ENCODE measurements at places on chromosomes 12 and 14.

DNA sequence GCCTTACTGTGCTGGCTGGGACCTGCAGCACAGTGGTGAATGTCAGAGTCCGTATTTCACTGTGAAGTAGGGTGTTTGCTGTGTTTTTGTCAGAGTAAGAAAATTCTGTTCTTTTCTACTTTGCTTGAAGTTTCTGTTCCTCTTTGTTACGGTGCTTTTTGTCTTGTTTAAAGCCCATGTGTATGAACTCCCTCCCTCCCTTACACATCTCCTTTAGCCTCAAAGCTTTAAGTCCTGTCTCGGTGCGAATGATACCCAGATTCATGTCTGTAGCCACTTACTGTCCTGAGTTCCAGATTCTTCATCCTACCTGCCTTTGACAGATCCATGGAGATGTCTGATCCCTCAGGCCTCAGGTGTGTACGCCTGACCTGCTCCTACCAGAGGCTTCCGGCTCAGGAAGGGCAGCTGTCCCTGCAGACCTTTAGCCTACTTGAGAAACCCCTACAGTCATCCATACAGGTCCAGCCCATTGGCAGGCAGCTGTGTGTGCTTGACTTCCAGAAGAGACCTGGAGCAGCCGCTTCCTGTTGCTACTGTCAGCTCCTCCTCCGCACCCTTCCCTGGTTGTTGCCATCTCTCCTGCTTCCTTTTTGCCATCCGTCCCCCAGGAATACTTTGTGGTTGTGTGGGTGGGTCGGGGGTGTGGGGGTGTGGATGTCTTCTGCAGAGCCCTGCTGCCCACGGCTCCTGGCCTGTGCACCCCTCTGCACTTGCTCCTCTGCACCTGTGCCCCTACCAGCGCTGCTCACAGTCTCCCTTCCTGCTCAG, 72.9 kb downstream of the DDX51 start:
- no peak for DNase-seq

DNA sequence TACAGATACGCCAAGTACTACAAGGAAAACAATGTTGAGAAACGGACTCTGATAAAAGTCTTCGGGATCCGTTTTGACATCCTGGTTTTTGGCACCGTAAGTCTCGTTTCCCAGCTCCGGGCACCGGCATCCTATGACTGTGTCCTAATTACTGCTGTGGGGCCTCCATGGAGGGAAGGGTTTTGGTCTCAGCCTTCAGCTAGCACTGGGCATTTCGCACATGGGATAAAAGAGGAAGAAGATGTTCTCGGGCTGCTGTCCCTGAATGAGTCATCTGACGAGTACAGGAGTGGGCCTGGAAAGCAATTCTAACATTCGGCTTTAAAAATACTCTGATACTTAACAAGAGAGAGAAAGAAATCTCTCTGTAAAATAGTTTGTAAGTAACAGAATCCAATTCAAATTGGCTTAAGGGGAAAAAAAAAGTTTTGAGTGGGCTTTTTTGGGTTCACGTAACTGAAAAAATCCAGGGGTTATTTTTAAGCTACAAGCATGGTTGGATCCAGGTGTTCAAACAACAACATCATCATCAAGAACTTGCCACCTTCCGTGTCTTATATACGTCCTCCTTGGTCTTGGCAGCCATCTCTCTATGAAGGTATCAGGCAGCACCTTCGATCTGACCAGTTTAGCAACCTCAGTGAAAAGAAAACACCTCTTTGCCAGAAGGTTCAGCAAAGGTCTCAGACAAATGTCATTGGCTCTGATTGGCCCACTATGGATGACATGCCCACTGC, 34.4 kb upstream of the P2RX4 start:
- DNase-seq = no peak

DNA sequence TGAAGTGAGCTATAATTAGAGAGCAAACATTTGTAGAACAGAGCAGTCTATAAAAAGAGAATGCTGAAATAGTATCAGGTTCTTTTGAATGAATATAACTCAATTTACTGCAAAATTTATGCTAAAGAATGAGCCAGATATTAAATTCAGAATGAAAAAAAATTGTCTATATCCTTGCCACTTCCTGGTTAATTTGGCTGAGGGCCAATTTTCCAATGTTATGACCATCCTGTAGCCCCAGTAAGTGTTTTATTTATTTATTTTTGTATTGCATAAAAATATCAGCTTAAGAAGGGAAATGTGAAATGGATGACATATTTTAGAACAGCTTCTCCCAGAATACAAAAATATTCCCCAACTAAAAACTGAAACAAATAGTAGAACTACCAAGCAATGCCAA, 263.4 kb downstream of the SOX5 start:
- no peak for DNase-seq

DNA sequence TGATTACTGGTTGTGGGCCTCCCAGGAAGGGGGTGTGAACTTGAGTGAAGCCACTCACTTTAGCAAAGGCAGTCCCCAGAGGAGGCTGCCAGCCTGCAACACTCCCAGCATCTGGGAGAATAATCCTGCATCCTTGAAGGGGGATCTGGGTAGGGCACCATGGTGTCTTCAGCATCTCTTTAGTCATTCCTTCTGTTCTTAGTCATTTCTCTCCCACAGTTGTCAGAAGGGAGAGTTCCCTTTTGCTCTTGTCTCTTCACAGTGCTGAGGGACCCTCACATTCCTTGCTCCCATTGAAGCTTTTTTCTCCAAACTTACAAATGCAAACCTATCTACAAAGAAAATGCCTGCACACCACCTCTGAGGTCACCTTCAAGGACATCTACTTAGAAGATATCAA, 48.1 kb upstream of the CIT start:
- no peak for DNase-seq

DNA sequence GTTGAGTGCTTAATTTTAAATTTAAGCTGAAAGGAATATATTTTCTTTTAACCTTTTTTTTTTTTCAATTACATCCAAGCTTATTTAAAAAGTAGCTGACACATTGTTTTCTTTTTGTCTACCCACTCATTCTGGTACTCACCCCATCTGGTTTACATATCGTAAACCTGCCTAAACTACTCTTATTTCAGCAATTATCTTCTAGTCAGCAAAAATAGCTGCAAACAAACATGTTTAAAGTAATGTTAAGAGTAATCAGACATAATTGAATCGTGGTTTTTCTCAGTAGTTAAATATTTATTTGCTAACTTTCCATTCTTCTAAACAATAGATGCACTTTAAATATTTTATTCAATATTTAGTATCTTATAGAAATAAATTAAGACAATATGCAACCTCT, 492.7 kb upstream of the MGAT4C start:
- DNase-seq = no peak

DNA sequence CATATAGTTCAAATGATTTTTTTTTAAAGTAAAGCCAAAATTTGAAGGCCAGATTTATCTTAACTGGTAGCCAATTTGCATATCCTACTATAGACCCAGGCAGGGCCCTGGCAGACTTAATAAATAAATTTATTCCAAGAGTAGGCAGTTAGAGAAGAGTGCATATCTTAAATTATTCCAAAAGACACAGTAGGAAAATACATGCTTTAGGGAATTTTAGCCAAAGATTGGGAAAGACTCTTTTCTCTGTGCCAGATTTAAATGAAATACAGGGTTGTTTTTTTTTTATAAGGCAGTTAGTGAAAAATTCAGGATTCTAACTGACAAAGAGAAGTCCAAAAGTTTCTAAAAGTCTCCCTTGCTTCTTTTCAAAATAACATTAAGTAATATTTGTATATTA, 65.5 kb downstream of the ST8SIA1 start:
- DNase-seq = no peak

DNA sequence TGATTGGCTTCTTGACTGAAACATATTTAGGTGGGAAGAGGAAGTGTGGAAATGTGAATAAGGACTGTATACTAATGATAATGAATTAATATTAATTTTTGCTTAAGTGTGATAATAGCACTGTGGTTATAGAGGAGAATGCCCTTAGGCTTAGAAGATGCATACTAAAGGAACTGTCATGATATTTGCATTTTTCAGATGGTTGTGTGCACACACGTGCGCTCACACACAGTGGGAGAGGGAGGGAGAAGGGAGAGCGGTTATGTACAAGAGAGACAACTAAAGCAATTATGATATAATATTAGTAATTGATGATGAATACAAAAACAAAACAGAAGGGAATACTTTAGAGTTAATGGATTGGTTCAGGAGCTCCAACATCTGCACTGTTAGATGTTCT, 54.2 kb downstream of the RCOR1 start:
- DNase-seq = no peak

DNA sequence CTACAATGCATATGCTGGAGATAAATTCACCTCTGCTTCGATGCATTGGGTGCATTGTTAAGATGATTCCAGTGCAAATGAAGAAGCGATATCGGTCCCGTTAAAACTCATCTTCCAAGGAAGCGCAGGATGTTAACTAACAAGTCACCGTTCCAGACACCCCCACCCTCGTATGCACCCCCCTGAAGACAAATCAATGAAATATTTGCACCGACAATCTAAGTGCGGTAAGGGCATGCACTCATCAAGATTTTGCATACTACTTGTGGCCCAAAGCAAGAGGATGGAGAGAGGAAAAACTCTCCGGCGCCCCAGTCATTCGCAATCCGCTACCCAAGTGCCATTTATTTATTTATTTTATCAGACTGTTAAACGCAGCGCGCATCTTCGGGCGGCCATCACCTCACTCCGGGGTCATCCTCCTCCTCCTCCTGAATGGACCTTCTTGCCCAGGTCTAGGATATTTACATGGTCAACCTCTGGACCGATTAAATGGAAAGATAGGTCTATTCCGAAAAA, 1.2 kb downstream of the NOVA1 start:
- DNase-seq = no peak

DNA sequence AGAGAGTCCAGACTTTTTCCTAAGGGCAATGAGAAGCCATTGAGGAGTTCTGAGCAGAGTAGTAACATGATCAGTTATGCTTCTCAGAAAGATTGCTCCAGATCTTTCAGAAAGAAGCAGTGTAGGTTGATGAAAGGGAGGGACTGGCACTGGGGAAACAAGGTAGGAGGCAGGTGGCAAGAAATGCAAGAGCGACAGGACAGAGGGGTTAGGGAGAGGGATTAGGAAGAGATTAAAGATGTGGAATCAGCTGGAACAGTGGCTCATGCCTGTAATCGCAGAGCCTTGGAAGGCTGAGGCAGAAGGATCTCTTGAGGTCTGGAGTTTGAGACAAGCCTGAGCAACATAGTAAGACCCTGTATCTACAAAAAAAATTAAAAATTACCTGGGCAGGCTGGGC, 3.4 kb downstream of the CDCA3 start:
- DNase-seq = no peak

- no peak for DNase-seq
Observed at GRCh38 chr14:22569106-22569736, 19.8 kb downstream of the DAD1 start.
